ENCODE measurements at places on chromosomes 16 and 17.

DNA sequence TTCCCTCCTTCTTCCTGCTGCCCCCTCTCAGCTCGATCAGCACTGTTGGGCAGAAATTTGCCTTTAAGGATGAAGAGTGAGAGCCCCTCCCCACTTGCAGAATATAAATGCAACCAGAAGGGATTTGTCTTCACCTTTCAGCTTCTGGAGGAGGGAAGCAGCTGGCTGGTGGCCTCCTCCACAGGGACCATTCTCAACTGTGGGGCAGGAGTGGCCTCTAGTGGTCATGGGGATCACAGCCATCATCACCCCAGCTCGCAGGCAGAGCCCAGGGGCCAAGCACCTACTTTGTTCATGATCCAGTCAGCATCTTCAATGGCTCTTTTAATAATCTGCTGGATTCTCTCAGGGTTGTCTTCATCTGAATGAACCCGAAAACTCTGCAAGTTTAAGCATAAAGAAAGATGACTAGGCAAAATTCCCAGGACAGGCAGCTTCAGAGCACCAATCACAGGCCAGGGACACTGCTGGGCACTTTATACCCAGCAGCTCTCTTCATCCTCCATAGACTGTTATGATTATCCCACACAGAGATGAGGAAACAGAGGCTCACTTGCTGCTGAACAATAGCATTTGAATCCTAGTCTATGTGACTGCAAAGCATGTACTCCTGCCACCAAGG is 13.1 kb downstream of the LYRM9 start:
- DNase-seq = no peak

DNA sequence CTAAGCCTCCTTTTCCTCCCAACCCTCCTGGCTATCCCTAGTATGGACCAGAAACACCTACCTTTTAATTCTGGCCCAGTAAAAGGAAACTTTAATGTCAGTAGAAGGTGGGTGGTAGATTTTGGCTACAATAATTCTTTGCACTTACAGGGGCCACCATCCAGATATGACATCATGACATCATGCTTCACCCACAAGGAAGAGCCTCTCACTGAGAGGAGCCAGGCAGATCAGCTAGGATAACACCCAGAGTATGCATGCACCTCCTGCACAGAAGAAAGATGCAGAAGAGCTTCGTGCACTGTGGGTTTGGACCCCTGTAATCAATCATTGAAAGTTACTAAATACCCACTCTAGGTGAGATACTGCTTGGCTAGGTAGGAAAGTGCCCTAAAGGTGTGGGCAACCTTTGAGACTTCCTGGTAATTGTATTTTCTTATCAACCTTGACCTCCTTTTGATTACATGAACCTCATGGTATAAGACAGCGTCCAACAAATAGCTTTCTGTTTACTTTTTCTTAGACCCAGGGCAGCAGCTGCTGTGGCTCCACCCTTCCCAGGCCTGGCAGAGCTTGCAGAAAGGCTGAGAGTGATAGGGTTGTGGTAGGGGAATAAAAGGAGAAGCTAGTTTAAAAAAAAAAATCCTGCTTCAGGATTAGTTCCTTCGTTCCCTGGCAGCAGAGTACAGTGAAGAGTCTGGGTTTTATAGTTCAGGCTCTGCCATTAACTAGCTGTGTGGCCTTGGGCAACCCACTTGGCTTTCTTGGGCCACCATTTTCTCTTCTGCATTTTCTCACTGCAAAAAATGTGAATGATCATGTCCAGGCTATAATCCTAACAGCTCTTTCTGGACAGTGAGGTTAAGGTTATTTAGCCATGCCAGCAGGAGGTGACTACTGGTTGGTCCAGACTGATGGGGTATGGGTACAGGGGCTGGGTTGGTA is 6.2 kb downstream of the MAP3K14 start:
- DNase-seq = no peak

DNA sequence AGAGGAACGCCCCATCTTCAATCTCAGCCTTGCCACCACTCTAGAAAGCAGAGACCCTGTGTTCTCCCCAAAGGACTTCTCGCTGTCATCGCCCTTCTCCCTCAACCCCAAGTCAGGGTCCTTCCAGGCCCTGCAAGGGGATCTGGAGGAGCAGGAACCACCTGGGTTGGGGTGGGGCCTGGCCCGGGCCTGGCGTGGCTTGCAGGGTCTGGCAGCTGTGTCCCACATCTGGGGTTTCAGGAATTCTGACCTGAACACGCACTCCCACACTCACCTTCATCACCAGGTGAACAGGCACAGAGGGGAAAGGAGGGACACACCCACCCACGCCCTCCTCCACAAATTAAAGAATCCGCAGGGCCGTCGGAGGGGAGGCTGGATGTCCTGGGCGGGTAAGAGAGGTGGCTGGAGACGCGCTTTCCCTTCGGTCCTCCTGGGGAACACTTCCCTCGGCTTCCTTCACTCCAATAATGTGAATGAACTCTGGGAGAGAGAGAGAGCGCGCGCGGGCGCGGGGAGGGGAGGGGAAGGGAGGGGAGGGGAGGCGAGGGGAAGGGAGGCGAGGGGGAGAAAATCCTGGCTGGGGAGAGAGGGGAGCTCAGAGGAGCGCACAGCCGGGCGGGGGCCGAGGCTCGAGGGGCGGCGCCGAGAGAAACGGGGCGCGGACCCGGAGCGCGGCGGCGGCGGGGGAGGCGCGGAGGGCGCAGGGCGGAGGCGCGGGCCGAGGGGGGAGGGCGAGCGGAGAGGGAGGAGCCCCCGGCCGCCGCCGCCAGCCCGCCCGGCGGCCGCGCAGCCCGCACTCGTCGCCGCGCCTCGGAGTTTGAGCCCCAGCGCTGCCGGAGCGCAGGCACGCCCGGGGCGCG is at the start of gene CACNG4:
TSS of gene CACNG4 (plus strand) at position 799 of the 863 bp plus-strand sequence. CDS start 205 bp downstream, outside the sequence.
- no peak for DNase-seq

DNA sequence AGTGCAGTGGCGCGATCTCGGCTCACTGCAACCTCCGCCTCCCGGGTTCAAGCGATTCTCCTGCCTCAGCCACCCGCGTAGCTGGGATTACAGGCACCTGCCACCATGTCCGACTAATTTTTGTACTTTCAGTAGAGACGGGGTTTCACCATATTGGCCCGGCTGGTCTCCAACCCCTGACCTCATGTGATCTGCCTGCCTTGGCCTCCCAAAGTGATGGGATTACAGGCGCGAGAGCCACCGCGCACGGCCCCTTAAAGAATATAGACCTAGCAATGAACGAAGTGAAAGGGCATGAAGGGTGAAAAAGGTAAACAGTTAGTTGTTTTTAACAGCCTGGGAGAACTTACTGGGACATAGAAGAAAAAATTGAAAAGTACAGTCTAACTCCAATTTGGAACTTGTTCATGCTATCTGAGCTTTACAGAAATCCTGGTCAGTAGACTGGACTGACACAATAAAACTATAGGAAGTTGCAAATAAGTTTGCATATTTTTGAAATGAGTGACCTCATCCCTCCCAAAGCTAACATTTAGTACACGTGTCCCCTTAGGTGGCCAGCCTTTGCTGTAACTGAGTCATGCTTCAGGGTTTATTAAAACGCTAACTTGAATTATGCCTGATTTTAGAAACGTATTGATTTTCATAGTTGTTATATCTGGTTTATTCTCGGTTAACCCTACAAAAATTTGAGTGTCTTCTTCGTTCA is 1.8 kb downstream of the COG1 start:
- no peak for DNase-seq

DNA sequence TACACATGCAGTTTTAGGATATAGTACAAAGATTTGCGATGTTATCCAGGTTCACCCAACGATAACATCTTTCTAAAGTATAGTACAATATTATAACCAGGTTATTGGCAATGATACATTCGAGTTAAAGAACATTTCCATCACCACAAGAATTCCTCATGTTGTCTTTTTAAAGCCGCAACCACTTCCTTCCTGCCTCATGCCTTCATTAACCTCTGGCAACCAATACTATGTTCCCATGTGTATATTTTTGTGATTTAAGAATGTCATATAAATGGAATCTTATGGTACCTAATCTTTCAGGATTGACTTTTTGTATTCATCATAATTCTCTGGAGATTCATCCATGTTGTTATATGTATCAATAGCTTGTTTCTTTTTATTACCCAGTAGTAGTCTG is 1183.2 kb downstream of the CDH11 start:
- DNase-seq = no peak

DNA sequence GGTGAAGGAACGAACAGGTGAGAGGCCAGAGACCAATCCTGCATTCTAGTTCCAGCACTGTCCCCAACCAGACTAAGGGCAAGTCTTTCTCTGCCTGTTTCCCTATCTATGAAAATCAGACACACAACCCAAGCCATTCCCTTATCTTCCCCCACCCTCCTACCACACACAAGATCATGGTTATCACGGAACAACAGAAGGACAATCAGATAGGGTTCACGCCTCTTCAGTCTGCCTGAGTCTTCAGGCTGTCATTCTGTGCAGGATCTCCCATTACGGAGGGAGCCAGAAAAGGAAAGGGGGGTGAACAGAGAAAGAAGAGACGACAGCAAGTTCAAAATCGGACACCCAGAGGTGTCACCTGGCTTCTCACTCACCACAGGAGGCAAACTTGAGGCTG is 11.1 kb downstream of the TLE7 start:
- no peak for DNase-seq

- no peak for DNase-seq
Measured at GRCh38 chr17:61122326-61122913, 277.2 kb upstream of the TBX2 start.

DNA sequence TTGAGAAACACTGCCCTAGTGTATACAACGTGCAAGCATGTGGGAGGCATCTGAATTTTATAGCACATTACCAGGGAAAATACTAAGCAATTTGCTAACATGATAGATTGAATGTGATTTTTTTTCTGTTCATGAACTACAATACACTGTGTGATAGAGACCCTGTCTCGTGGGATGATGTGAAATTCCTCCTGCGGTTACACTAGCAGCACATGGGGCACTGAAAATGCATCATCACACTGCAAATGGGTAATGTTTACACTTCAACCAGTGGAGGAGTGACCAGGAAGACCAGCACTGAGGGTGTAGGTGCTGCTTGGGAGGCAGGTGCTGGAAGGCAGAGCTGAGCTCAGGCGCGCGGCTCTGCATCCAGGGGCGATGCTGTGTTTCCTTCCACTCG is 28.8 kb downstream of the ORC6 start:
- DNase-seq = no peak

- no peak for DNase-seq
Measured at GRCh38 chr17:36609498-36609862, 8.1 kb downstream of the MRM1 start.

DNA sequence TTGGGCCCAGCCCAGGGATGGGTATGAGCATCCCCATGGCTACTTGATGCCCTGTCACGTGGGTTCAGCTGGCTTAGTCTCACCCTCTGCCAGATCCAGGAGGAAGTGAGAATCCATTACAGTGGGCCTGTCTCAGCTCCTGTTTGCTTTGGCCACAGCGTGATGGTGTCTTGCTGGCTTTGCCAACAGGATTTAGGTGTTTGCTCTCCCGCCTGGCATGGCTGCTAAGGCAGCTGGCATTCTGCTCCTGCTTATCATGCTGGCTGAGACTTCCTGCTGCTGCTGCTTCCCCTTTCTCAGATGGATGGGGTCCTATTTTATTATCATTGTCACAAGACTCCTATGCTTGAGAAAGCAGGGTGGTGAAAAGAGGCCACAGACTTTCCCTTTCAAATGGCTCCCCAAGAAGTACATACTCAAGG is 28.3 kb upstream of the HOXB13 start:
- DNase-seq = no peak

DNA sequence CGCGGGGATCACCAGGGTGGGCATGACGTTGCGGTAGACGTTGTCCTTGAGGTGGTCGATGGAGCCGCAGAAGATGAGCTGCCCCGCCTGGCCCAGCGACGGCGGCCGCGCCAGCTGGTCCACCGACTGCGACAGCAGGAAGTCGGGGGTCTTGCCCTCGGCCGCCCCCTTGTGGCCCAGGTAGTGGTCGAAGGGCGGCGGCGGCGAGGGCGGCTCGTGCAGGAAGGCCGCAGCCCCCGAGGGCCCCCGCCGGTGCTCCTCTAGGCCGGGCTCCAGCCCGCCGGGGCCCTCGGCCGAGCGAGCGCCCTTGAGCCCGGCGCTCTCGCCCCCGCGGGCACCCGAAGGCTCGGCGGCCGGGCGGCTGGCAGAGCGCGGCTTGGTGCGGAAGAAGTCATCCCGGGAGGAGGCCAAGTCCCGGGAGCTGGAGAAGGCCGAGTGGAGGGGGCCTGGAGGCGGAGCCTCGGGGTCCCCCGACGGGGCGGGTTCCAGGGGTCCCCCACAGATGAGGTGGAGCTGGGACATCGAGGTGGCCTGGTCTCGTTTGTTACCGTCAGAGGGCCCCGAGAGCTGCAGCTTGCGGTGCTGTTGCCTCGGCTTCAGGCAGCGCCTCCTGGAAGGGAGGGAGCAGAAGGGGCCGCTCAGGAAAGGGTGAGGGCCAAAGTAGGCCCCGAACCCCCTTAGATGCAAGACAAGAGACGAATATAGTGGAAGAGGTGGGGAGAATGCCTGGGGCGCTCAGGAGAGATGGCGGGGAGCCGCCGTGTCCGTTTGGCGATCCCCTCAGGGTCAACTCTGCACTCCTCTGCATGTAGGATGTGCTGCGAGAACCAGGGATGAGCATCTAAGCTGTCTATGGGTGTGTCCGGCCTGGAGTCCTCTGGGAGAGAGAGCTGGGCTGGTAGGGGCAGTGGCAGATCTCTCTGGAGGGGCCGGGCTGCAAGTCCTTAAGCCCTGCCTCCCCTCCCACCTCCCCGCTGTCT is 8.8 kb downstream of the FAM171A2 start:
- DNase-seq = no peak

DNA sequence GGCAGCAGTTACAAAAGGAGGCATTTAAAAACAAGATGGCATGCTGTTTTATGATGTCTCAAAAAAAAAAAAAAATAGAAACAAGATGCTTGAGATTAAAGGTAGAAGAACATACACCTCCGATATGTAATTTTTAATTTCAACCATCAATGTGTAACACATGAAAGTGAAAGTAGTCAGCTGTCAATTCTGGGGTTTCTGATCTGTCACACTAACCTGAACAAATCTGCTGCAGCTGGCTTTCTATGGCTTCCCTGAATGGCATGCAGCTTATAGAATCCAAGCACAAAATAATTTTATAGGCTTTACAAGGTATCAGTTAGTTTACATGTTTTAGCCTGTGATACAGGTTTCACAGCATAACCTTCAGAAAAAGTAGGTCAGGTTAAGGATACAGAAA is 13.5 kb downstream of the GLYR1 start:
- DNase-seq = no peak

DNA sequence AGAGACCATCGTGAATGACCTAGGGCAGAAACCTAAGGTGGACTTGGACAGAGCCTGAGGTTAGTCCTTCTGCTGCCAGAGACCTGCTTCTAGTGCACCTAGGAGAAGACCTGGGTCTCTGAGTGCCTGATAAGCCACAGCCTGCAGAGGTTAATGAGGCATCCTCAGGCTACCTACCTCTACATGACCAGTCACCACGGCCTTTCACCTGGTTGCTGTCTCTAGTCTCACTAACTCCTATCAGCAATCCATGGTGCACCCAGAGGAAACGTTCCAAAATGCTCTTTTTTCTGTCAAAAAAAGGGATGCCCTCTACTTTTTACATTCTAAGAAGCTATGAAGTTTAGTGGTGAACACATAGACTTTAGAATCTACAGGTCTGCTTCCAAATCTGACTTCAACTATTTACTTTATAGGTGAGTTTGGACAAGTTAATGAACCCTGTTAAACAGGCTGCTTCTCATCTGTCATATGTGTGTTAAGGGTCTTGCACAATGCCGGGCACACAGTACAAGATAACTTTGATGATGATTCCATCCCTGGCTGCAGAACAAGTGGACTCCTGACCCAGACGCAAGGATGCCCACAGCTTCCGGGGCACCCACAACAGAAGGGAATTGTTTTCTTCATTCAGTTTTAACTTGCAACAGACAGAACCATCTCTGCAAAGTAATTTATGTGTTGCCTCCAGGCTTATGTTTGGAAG is 469.9 kb upstream of the CDH5 start:
- no peak for DNase-seq

Data from cortex of kidney (tissue), 1 donor.